ENCODE measurements at places on chromosomes 5 and 9.

DNA sequence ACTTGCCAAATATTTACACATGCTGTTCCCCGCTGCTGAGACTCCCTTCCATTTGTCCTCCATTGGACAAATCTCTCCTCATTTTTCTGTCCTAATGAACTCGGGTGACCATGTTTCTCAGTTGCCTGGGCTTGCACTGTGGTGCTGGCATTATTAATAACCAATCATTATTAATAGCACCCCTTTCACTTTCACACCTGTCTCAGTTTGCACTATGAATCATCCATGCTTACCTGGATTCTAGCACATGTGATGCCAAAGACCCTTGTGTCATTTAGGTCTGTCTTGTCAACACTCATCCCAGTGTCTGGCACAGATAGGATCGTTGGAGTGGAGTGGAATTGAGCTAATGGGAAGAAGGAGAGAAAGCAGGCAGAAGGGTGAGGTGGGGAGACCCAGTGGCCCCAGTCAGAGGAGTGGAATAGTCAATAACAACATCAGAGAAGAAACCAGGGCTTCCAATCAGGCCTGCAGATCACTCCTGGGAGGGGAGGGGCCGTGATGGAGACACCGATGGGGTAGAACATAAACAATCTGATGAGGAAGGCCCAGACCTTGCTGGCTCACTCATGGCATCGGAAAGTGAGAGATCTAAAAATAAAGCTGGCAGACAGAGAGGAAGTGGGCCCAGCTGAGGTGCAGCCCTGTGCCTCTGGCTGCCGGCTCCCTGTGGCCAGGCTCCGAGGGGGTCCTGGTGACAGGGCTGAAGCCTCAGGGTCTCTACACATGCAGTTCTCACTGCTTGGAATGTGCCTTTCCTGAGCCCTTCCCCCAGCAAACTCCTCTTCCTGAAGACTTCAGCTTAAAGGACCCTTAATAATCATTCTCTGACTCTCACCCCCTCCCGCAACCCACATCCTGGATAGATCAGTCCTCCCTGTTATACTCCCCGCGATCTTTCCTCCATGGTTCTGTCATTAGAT is 33.5 kb upstream of the CRB2 start:
- DNase-seq, result peak; percentile 78

DNA sequence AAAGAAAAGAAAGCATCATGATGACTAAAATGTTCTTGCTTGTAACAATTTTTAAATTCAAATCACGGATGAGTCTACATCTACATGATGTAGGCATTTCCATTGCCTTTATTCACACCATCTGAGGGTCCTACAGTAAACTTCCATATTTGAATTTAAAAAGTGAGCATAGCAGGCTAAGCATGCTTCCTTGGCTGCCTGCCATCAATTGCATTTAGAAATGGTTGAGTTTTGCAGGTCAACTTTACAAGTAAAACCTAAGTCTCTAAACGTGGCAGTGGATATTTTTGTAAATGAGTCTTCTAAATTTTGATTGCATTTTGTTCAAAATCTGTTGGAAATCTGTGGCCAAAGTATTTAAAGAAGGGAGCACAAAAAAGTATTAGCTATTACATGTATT is 136.5 kb upstream of the PTCH1 start:
- no peak for DNase-seq

- no peak for DNase-seq
Measured at GRCh38 chr5:143418140-143418866, 14.8 kb upstream of the NR3C1 start.

GRCh38 chr5:94228791-94229190 is 389.6 kb downstream of the KIAA0825 start:
- DNase-seq, result no peak

DNA sequence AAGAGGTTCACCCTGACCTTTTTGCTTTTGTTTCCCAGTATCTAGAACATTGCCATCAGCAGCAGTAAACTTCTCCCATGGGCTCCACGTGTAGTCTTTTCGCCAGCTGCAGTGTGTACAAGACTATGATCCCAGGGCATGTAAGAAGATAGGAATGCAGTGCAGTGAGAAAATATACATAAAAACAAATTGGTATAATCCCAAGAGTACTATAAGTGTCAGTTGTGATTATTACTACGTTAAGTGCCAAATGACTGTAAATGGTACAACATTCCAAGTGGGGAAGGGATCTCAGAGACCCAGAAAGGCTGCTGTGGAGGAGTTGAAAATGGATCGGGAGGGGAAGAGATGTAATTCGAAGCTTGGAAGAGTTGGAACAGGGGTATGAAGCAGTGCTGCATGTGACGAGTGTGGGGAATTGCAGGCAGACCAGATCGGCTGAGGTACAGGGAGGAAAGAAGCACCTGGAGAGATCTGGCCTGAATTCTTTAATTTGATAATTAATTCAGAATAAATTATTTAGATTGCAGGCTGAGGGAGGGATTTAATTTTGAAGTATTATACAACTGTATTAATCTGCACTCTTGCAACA is 95.1 kb downstream of the FBXL7 start:
- DNase-seq, result no peak

DNA sequence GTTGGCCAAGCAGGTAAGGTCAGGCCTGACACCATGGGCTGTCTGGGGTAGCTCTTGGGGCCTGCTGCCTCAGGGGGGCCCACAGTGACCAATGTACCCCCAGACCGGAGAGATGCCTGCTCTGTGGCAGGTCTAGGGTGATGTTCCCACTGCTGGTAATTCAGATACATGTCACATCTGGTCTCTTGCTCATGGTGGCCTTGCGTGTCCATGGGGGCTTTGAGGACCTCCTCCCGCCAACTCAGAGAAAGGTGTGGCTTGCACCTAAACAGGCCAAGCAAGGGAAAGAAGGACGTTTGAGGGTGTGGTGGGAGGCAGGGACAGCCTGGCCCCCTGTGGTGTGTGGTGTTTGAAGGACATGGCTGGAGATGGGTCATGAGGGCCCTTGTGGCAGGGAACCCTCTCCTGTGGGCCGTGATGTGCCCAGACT is 75.2 kb downstream of the PHF2 start:
- no peak for DNase-seq

DNA sequence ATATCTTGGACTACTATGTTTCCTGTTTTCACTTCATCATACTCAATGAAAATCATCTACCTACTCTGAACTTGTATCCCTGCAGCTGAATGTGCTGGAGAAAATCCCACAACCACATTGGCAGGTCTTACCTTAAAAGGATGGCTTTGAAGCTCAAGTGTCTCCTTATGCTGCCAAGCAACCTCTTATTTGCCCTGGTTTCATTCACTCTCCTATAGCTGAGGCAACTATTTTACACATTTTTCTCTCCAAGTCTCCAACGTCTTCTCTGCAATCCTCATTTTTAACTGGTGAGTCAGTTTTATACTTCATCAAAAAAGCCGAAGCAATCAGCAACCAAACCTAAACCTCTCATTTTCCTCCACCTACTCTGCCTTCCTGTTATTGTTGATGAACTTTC is 49.7 kb downstream of the POU4F3 start:
- no peak for DNase-seq

GRCh38 chr5:122469384-122469919 is 157.4 kb downstream of the SNCAIP start:
- DNase-seq, result no peak
